CD4-positive, alpha-beta T cell treated with Interleukin-4 for 4 hours (primary cell): ENCODE measurements at places on chromosomes 1 and 21.
A peak's percentile ranks its signal among the peaks of the same experiment; 100 is the strongest.

GRCh38 chr1:218718206-218718605 lies 373.1 kb downstream of the TGFB2 start:
- DNase-seq: no peak

GRCh38 chr1:109759513-109760334 lies 4.0 kb downstream of the EPS8L3 start:
- DNase-seq: no peak

DNA sequence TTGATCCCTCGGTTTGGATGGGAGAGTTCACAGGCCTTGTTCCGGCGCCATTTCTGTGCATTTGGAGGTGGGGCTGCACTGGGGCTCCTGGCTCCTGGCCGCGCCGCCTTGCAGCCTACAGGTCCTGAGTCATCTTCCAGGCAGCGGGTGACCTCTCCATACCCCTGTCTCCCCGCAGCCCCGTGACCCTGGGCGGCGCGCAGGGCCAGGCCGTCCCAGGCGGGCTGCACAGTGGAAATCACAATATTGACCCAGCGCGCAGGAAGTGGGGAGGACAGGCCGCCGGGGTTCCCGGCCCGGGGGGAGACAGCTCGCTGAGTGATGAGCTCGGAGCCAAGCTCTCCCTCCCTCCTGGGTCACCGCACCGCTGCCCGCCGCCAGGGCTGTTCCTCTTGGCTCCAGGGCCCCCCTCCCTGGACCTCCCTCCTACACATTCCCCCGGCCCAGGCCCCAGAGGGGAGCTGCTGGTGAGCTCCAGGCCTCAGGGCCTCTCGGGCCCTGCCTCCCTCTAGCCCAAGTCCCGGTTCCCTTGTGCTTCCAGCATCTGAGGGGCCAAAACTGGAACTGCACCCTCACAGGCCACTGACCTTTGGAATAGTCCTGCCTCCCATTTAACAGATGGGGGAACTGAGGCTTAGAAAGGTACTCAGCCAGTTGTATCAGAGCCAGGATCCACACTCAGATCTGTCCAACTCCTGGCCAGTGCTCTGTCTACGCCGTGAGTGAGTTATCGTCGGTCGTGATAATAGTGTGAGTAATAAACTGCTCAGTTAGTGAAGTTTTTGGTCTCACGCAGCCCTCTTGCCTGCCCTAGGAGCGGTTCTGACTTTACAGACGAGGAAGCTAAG lies 142.9 kb upstream of the WNT4 start:
- no peak for DNase-seq

- DNase-seq: no peak
These were observed 49.8 kb downstream of the DHRS3 start for GRCh38 chr1:12568009-12568767.

- DNase-seq: no peak
These were observed 10.5 kb upstream of the LAX1 start for GRCh38 chr1:203754455-203754864.

DNA sequence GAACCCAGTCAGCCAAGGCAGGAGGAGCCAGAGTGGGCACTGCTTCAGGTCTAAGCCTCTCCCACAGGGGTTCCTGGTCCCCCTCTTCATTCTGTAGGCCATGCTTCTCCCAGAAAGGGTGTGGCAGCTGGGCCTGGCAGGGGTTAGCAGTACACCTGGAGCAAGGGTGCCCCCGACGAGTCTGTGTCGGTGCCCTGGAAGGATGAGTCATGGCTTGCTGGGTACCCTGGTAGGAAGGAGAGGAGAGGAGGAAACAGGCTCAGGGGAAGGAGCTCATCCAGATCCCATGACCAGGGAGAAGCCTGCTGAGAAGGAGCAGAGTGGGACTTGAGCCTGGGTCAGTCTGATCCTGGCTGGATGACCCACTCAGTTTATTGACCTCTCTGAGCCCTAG lies 10.3 kb downstream of the KDF1 start:
- DNase-seq: no peak

- no peak for DNase-seq
These were observed 34.7 kb downstream of the PTPN14 start for GRCh38 chr1:214516434-214517326.

GRCh38 chr1:8495928-8496401 lies 178.1 kb downstream of the SLC45A1 start:
- DNase-seq: peak; percentile 67

DNA sequence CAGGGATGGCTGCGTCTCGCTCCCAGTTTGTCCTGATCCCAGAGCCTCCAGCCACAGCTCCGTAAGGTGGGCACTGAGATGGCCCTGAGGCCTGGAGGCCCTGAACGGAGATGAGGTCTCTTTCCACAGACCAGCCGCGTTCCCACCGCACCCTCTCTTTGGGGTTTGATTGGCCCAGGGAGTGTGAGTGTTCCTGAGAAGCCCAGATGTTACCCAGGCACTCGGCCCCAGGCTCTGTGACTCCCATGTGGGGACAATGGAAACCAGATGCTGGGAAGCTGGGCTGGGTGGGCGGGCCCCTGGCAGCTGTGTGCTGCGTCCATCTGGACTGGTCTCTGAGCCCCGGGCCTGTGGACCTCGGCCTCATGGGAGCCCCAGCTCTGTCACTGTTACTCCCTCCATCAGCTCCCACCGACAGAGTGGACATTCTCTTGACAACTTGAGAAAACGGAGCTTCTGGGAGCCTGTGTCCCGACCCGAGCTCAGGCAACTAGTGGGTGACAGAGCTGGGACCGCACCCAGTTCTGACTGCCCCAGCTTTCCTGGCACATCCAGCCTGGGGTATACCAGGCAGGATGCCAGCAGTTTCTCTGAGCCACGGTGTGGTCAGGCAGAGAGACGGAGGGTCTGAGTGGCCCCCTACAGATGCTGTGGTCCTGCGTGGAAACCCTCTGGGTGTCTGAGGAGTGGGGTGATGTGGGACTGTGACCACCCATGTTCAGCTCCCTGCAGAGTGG lies 9.8 kb upstream of the COL6A1 start:
- no peak for DNase-seq

DNA sequence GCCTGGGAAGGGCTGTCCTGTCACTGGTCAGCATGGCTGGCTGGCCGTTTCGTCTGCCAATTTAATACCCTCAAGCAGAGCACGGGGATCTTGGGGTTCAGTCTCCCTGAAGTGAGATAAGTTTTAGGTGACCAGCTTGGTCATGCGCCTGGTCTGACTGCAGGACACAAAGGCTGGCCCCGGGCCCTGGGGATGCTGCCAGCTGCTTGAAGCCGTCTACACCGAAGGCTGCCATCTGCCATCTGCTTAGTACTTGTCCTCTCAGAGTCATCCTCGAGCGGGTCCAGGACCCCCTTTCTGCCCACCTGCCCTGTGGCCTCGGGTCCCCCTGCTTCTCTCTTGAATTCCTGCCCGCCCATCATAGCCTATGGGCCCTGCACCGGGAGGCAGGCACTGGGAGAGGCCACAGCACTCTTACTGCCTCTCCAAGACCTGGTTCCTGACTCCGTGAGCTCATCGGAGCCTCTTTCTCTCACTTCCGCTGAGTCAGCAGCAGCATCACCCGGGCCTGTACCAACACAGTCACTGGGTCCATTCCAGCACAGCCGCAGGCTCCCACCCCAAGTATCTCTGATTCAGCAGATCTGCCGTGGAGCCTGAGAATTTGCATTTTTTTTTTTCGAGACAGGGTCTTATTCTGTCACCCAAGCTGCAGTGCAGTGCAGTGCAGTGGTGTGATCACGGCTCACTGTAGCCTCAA lies 7.0 kb downstream of the FBLIM1 start:
- DNase-seq: no peak

DNA sequence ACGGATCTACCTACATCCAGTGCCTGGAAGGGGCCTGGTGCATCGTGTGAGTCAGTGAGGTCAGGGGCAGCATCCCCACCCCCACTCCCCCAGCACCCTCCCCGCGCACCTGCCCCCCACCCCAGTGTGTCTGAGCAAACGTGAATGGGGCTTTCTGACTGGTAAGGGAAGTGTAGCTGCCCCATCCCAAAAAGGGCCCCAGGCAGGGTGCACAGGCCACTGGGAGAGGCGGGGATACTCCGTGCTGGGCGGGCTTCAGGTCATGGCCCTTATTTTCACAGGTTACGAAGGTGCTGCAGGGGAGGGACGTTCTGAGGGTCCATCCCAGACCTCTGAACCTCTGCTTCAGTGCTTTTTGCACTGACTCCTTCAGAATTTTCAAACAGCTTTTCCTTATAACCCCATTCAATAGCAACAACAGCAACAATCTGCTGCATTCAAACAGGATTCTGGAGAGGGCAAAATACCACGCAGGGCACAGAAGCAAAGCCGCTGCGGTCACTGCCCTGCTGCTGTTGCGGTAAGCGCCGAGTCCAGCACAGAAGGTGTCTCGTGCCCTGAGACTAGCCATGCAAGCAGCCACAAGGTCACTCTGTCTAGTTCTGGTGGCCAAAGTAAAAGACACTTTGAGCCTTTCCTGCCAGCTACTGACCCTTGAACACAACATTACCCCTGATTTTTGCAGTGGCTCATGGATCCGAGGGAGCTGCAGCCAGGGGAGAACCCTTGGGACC lies 10.3 kb downstream of the TTC34 start:
- no peak for DNase-seq

DNA sequence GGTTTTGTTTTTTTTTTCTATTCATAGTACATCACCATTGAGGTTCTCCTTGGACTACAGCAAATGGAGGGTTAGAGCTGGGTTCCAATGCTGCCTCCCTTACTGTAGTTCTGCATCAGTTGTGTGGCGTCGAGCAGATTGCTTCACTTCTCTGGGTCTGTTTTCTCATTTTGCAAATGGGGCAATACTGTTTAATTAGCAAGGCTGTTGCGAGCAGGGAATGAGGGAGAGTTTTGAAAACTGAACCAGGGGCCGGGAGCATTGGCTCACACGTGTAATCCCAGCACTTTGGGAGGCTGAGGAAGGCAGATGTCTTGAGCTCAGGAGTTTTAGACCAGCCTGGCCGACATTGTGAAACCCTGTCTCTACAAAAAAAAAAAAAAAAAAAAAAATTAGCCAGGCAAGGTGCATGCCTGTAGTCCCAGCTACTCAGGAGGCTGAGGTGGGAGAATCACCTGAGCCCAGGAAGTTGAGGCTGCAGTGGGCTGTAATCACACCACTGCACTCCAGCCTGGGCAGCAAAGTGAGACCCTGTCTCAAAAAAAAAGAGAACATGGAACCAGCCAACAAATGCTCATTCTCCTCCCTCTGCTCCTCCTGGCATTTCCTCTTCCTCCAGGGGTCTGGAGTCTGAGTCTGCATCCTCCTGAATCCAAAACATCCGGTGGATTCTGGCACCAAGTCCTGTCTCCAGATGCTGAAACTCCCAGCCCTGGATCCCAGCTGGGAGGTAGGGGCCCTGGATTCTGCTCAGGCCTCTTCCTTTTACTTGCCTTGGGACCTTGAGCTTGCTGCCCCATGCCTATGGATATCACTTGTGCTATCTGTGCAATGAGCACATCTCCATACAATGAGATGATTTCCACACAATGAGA lies 3.7 kb upstream of the PLOD1 start:
- no peak for DNase-seq

GRCh38 chr1:216750031-216750627 lies 26.9 kb upstream of the ESRRG start:
- no peak for DNase-seq

- no peak for DNase-seq
These were observed 59.9 kb downstream of the UBE2U start for GRCh38 chr1:64263335-64263734.

DNA sequence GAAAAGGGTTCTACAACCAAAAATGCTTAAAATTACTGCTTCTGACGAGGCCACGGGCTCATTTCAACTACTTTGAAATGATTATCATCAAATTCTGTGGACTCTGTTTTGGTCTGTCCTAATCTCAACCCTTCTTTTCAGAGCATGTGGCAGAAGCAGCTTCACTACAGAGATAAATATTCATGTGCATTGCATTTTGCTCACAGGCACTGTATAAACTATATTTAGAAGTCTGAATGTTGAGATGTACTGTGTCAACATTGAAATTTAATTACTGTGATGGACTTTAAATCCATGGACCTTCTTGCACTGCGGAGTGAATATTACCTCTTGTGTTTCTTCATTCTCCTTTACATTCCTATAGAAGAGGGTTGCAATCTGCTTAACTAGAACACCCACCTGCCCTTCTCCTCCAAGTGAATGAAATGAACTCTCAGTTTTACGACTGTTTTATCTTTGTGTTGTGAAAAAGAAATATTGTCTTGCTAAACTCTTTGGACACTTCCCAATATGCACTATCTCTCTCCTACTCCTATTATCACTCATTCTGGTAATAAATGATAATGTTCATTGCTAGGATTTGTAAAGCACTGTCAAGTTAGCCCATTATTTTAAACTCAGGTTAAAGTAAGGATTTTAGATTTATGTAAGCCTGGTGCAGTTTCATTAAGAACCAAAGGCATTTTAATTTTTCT lies 281.2 kb upstream of the ST6GALNAC5 start:
- no peak for DNase-seq

GRCh38 chr1:219908170-219908569 lies 20.2 kb downstream of the SLC30A10 start:
- no peak for DNase-seq

GRCh38 chr1:165623624-165624023 lies 7.4 kb upstream of the MGST3 start:
- DNase-seq: no peak

DNA sequence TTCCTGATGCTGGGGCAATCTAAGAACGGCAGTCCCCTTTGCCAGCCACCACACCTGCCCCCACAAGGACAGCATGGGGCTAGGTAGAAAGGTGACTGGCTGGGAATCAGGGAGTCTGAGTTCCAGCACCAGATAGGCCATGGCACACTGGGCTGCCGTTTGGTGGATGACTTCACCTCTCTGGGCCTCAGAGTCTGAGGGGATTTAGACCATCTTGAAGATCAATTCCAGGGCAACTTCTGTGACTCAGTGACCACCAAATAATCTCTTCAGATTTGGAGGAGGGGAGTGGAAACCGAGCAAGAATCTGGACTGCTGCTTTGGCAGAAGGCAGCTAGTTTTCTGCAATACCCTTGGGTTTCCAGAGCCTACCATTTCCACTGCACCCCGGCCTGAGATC lies 92.1 kb upstream of the EDN2 start:
- no peak for DNase-seq

DNA sequence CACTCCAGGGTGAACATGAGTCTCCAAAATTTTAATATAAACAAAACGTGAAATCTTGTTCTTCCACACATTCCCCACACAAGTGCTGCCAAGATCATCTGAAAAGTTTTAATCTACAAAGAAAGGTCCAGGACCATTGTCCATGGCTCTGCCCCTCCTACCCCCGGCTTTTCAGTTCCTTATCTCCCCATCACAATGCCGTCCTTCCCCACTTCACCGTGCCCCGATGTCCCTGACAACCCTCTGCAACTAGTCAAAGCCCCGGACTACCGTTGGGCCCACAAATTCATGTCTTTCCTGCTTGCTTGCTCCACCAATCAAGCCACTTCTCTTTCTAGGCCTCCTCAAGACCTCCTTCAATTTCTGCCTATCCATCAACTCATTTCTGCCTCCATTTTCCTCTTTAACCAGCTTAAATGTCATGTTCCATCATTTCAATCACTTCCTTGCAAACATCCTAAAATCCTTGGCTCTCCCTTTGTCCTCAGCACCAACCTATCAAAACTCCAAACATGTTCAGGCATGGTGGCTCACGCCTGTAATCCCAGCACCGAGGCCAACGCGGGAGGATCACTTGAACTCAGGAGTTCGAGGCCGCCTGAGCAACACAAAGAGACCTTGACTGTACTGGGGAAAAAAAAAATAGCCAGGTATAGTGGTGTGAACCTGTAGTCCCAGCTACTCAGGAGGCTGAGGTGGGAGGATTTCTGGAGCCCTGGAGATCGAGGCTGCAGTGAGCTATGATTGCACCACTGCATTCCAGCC lies 14.0 kb upstream of the BMP8B start:
- DNase-seq: no peak
